Stimulated activated CD4-positive, alpha-beta T cell treated with anti-CD3 and anti-CD28 coated beads, Interleukin-12 subunit alpha, Interleukin-12 subunit beta, amount 100 ng/mL, for 4 hours (primary cell): ENCODE measurements at places on chromosomes 5 and 9.

DNA sequence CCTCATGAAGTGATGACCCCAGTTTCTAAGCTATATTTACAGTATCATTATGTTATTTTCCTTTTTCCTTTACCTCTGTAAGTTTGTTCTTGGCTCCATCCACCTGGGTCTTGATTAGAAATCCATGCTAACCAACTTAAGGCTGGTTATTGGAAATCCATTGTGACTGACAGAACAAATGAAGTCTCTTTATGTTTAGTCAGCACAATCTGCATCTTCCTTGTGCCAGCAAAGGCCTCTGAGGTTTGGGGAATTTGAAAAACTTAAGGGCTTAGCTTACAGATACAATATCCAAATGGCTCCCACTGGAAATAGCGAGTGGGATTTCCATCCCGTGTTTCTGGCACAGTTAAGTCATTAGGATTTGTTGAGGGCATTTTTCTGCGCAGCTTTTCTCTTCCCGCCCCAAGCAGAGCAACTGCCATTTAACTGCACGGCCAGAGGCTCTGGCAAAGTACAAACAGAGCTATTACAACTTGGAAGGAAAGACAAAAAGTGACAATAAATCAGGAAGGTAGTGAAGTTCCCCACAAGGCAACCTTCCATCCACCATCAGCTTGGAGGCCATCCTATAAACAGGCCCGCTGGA lies 64.2 kb downstream of the DCP2 start:
- DNase-seq: no peak

DNA sequence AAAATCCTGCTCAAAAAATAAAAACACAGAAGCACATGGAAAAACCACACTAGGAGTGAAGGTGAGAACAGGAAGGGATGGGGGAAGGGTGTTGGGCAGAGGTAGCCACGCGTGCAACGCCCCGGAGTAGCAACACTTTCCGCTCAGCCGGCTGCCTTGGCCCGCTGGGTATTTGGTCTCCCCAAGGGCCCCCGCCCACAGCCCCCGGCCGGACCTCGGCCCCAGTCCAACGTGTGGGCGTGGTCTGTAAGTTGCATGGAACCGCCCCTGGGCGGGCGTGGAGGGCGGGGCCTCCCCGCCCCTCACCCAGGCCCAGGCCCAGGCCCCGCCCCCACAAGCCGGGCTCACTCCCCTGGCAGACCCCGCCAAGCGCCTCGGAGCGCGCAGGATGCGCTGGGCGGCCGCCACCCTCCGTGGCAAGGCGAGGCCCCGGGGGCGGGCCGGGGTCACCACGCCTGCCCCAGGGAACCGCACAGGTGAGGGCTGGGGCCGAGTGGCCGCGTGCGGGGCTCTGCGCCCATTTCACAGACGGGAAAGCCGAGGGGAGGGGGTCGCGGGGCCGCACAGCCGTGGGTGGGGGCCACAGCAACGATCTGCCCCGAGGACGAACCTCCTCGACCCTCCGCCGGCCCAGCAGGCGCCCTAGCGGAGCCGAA lies at the start of gene SUSD3:
Gene SUSD3 (plus strand): TSS at position 347 of the 656 bp plus-strand sequence. CDS start 42 bp downstream, at position 389.
- DNase-seq: peak; percentile 56

GRCh38 chr9:127786773-127787104 lies 905 bp downstream of the CDK9 start:
- no peak for DNase-seq

- DNase-seq: no peak
Measured at GRCh38 chr9:111870774-111871498, 25.7 kb upstream of the UGCG start.

DNA sequence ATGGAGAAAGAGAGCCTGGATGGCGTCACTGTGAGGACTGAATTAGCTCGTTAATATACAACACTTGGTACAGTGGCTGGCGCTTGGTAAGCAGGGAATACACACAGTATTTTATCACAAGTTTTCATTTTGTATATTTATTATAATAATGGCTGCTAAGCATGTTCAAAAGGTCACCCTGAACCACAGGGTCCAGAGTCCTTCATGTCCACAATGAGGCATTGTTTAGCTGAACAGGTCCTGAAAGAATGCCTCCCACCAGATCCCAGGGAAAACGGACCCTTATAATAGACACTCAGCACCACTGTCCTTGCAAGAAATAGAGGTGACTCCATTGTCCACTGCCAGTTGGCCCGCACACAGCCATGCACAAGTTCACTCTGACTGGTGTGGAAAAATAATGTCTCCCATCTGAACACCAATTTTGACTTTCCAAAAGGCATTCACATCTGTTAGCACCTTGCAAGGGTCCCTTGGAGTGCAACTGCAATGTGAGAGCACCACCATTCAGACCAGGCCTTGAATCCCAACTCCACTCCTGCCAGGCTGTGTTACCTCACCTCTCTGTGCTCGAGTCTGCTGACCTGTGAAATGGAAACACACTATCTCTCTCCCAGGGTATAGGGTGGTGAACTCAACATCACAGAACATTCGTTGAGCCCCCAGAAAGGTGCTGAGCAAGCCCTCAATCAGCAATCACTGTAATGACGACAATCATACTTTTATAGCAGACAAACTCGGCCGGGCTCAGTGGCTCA lies 3.9 kb downstream of the VDAC1 start:
- no peak for DNase-seq

DNA sequence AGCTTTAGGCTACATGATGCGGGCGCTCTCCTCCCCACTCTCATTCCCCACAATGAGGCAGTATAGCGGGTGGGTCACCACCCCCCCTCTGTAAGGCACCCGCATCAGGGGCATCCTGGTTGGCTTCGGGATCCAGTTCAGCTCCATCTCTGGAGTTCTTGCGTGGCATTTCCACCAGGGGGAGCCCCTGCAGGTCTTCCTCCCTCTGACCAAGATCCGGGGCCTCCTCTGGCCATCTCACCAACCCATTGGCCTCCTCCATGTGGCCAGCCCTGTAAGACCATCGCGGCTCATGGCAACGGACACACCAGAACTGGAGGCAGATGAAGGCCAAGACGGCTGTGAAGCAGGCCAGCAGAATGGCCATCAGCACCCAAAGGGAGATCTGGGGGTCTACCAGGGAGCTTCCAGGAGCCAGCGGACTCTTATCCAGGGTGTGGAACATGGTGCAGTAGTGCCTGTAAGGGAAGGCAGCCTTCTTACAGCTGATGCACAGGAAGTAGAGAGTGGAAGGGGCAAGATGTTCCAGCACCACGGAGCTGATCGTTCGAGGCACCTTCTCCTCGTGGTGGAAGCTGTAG lies 77.0 kb downstream of the CYFIP2 start:
- DNase-seq: peak; percentile 25
